Caco-2 (cell line): ENCODE measurements at places on chromosomes 1 and 21. TPM values are rescaled to one million over a fixed set of nuclear protein-coding genes. Genes with fewer than 3 reads are reported as not detected.

GRCh38 chr21:35988416-35989137, 71.7 kb downstream of the SETD4 start:
- DNase-seq, result no peak

- DNase-seq, result no peak
These were observed 9.0 kb downstream of the SH2D2A start for GRCh38 chr1:156807627-156808026.

- no peak for DNase-seq
These were observed 16.8 kb downstream of the SLC19A2 start for GRCh38 chr1:169468982-169469381.

DNA sequence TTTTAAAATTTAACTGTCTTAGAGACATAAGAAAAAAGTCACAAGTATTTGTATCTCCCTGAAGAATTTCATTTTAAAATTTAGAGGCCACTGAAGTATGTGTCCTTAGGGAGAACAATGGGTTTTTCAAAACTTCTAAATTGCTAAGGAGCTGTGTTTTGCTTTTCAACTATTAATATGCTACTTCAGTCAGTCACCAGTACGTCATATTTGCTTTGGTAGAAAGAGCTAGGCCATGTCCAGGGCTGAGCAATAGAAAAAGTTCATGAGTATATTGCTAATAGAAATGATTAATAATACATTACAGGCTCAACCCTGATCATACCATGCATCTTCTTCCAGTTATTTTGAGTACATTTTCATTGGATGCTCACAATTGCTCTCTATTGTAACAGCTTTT, 1.7 kb upstream of the SGIP1 start:
- DNase-seq, result no peak

DNA sequence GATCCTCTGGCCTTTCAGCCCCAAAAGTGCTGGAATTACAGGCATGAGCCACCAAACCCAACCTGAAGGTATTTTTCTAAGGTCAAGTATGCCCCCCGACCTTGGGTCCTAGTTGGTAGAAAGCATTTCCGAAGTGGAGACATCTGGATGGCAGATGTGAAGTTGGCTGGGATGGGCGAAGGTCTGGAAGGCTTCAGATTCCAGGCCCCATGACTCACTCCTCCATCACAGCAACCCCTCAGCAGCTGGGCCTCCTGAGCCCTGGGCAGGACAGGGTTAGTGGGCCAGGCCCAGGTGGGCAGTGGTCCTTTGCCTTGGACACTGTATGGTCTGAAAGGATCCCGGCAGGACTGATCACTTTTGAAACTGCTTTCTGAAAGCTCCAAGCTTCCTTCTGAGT, 23.3 kb downstream of the NAV1 start:
- no peak for DNase-seq

GRCh38 chr1:84847253-84848250, 45.5 kb downstream of the LPAR3 start:
- DNase-seq, result no peak

The PAX7 gene
- total RNA-seq, result 0.18 TPM in 1 of 2 replicates, not detected in the other

The OR14K1 gene
- not detected in 2 replicates for total RNA-seq

DNA sequence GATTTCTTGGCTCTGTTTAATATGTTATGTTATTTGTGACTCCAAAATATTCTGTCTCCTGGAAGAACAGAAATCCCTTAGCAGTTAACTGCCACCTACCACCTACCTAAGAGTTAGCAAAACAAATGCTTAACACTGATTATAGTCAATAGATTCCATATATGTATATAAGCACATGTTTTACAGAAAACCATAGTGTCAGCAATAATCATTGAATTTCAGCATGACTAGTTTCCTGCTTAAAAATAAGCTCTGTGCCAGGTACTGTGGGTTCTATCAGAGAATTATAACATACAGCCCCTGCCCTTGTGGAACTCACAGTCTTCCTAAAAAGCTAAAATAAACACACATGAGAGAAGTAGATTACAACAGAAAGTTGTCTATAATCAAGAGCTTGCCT, 561.9 kb upstream of the CAMK1G start:
- DNase-seq, result no peak

The TNFRSF18 gene
- not detected in 2 replicates for total RNA-seq

DNA sequence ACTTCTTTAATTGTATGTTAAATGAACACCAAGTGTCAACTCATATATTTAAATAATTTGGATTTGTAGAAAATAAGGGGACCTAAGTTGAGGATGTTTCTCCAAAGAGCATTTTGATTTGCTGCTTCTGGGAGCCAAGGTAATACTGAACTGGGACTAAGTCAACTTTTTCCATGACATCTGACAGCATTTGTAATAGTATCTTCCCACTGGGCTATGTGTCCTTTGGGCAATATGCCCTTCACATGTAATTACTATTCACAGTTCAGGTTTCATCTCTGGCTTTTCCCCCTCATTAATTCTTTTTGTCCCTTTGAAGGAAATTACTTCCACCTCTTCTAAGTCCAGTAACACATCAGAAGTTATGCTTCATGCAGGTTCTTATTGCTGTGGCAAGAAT, 36.7 kb upstream of the HP1BP3 start:
- no peak for DNase-seq

The PLD5 gene
- 1.3 and 1.8 TPM in 2 replicates for total RNA-seq
